ENCODE measurements at places on chromosomes 7 and 10.
A peak's percentile ranks its signal among the peaks of the same experiment; 100 is the strongest.

- no peak overlapping the region for H3K4me3 ChIP-seq
- no peak overlapping the region for H3K27ac ChIP-seq
- no peaks in the 10 kb centered on the region for H3K36me3 ChIP-seq
- no peaks in the 10 kb centered on the region for H3K27me3 ChIP-seq
Measured at GRCh38 chr10:5151076-5151475, 33.9 kb downstream of the AKR1C8 start.

DNA sequence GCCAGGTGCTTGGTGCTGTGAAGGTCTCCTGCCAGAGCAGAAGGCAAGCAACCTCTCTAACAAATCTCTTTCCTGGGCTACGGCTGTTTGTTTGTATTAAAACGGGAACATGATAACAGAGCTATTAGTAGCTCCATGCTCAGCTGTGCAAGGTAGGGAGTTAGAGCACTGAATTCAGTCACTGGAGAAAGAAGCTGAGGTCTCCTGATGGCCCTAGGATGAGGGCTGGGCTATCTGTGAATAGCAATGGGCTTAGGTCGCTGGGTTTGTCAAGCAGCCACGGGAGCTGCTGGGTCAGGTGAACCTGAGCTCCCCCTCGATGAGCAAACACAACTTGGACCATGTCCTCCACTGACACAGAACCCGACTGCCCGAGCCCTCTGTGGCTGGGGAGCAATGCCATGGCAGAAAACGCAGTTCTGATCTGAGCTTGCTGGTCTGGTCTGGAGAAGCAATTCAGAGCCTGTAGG lies 24.4 kb downstream of the TACC2 start:
- H3K27me3 ChIP-seq: no peaks in the 10 kb centered on the region
- H3K36me3 ChIP-seq: no peaks in the 10 kb centered on the region
- DNase-seq: no peak
- no peak overlapping the region for H3K27ac ChIP-seq

DNA sequence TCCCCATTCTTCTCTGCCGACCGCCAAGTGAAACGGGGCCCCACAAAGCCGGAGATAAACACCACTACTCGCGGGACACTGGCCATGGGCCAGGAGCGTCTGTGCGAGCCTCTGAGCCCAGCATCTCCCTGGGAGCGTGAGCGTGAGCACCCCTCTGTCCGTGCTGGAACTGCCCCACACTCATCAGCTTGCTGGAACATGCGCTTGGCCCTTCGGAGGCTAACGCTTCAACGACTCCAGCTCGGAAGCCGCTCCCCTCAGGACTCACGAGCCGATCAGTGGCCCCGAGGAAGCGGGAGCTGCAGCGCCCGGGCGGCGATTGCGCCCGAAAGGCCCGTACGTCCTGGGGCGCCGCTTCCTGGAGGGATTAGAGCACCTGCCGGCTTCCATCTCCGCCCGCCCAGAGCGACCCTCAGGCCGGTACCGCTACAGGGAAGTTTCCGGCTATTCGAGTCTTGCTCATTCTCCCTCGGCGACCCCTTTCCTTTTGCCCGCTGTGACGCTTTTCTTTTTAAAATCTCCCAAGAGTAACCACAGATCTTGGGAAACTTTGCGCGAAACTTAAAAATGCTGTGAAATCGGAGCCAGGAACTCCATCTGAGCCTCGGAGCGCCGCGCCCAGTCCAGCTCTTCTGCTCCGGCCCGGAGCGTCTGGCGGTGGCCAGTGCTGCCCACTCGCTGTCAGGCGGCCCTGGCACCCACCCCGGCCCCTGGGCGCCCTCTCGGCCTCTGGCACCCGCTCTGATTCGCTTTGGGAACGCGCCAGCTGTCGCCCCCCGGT lies 1.0 kb downstream of the TLL2 start:
- H3K4me3 ChIP-seq: peak overlapping the region; percentile 47
- H3K36me3 ChIP-seq: no peaks in the 10 kb centered on the region
- H3K27me3 ChIP-seq: no peaks in the 10 kb centered on the region
- H3K4me1 ChIP-seq: peaks cover 25% of the 10 kb centered on the region

- no peaks in the 10 kb centered on the region for H3K36me3 ChIP-seq
- no peak overlapping the region for H3K27ac ChIP-seq
- H3K27me3 ChIP-seq: no peaks in the 10 kb centered on the region
- H3K4me1 ChIP-seq: peaks cover 76% of the 10 kb centered on the region
- no peak for DNase-seq
Measured at GRCh38 chr10:34789966-34790506, 25.1 kb downstream of the PARD3 start.

GRCh38 chr10:132309879-132310591 lies 2.3 kb upstream of the STK32C start:
- H3K4me3 ChIP-seq: no peak overlapping the region
- H3K4me1 ChIP-seq: peaks cover 19% of the 10 kb centered on the region
- H3K27ac ChIP-seq: no peak overlapping the region
- DNase-seq: no peak

GRCh38 chr10:69569396-69569934 lies 3.8 kb downstream of the NEUROG3 start:
- no peak overlapping the region for H3K27ac ChIP-seq
- no peaks in the 10 kb centered on the region for H3K36me3 ChIP-seq
- peaks cover 11% of the 10 kb centered on the region for H3K27me3 ChIP-seq

DNA sequence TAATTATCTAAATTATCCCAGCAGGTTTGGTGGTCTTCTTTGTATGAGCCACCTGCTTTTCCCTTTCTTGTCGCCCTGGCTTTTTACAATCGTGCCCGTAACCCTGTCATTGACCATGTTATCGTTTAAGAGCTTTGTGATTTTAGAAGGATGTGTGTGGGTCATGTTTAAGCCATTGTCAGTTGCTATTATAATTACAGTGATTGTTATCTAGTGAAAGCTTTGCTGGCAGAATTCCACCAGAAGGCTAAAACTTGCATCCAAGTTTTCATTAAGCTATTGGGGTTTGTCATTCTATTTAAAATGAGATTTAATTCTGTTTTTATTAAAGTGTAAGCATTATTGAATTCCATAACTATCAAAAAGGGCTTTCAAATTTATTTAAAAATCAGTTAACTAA lies 354.2 kb upstream of the TMEM229A start:
- no peak overlapping the region for H3K4me3 ChIP-seq
- H3K27me3 ChIP-seq: no peaks in the 10 kb centered on the region
- no peak overlapping the region for H3K27ac ChIP-seq
- no peaks in the 10 kb centered on the region for H3K36me3 ChIP-seq

- no peaks in the 10 kb centered on the region for H3K4me1 ChIP-seq
- no peaks in the 10 kb centered on the region for H3K27me3 ChIP-seq
- no peak overlapping the region for H3K4me3 ChIP-seq
Measured at GRCh38 chr7:127187740-127188139, 65.0 kb downstream of the GRM8 start.

DNA sequence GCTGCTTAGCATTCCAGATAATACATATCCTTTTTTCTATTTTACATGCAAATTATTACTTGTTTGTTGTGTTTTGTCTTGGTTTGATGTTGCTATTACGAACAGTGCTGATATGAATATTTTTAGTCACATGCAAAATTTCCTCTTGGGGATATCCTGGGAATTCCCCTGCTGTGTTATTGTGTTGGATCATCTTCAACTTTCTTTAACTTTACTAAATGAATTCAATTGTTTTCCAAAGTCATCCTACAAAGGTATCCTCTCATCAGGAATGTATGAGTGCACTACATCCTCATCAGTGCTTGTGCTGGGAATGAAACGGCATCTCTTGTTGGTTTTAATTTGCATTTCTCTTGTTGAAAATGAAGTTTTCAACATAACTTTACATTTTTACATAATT lies 87.1 kb downstream of the AASS start:
- no peak overlapping the region for H3K4me3 ChIP-seq
- no peaks in the 10 kb centered on the region for H3K4me1 ChIP-seq
- H3K36me3 ChIP-seq: no peaks in the 10 kb centered on the region
- no peak for DNase-seq
- no peaks in the 10 kb centered on the region for H3K27me3 ChIP-seq

DNA sequence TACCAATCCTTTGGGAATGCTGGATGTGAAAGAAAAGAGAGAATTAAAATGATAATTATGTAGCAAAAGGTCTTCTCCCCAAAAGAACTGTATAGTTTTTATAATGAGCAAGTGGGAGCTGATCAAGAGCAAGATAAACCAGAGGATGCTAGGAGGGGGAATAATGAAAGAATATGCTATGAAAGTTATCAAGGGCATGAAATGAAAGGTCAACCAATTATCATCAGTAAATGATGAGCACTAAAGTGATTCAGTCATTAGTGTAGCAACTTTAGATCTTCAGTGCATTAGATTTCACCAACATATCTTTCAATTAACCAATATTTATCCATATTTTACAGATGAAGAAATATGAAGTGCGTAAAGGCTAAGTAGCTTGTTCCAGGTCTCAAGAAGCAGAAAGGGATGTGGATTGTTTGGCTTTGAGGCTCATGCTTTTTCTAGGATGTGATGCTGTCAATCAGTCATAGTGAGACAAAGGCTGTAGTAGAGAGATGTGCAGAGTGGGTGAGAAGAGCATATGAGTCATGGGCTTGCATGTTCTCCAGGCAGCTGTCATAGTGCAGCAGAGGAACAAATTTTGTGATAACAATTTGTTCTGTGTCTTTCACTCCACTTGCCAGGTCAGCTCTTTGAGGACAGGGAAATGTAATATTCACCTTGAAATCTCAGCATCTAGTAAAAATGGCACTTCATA lies 5.7 kb upstream of the OR2F2 start:
- H3K4me3 ChIP-seq: no peak overlapping the region
- H3K4me1 ChIP-seq: no peaks in the 10 kb centered on the region
- no peaks in the 10 kb centered on the region for H3K27me3 ChIP-seq
- H3K36me3 ChIP-seq: no peaks in the 10 kb centered on the region
- no peak overlapping the region for H3K27ac ChIP-seq

- H3K4me1 ChIP-seq: no peaks in the 10 kb centered on the region
- no peaks in the 10 kb centered on the region for H3K36me3 ChIP-seq
- no peak overlapping the region for H3K27ac ChIP-seq
- H3K4me3 ChIP-seq: no peak overlapping the region
- no peaks in the 10 kb centered on the region for H3K27me3 ChIP-seq
Measured at GRCh38 chr10:34960983-34961382, 129.2 kb downstream of the CUL2 start.

GRCh38 chr10:44809647-44810046 lies 101.5 kb upstream of the TMEM72 start:
- no peak overlapping the region for H3K4me3 ChIP-seq
- no peaks in the 10 kb centered on the region for H3K27me3 ChIP-seq

DNA sequence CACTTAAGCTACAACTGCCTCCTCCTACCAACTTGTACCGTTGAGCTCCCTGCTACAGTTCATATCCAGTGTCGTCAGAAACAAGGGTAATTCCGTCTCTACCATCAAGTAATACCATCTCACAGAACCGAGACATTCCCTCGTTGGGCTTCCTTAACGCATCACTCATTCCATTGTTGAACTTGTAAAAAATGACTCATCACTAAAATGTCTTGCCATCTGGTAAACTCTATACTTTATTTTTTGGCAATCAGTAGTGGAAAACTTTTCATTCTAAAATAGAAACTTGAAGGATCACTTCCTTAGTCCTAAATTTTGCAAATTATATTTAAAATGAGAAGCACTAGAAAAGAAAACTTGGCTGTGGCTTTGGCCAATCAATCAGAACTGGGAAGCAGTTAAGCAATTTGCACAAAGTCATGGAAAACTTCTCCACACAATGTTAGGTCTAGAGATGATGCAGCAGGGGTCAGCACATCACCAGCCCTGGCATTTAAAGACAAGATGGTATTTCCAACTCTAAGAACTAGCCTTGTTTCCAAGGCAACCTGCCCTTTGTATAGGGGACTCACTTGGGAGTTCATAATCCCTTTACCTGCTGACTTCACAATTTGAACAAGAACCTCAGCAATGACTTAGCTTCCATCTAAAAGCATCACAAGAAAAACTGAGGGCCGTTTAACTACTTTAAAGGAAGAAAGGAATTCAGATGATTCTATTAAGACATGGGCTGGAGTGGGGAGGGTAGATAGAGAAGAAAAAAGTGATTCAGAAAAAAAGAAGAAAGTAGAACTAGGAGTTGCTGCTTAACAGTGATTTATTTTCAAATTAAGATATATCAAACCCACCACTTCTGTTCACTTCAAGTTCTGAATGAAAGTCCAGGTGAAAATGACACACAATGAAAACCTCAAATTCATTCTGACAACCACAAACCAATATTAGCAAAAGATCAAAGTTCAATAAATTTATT lies 288.1 kb downstream of the PARD3 start:
- DNase-seq: no peak
- H3K36me3 ChIP-seq: no peaks in the 10 kb centered on the region
- H3K27me3 ChIP-seq: no peaks in the 10 kb centered on the region
- peaks cover 22% of the 10 kb centered on the region for H3K4me1 ChIP-seq
- peak overlapping the region; percentile 29 for H3K27ac ChIP-seq
- H3K4me3 ChIP-seq: no peak overlapping the region

DNA sequence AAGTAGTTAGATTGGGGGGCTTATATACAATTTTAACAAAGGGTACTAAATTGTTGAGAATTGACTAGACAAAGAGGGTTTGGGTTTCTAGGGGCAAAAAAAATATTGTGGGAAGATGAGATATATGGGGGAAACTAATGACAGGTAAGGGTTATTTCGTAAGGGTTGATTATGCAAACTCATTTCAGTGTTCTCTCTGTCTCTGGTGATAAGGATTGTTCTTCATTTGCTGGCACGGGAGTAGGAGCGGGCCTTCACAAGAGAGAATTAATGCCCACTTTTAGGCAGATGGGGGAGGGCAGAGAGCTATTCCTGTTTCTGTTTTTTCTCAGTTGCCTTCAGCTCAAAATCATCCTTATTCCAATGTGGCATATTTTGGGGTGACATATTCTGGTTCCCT lies 258.4 kb downstream of the EXOC4 start:
- no peaks in the 10 kb centered on the region for H3K4me1 ChIP-seq
- no peak overlapping the region for H3K4me3 ChIP-seq
- DNase-seq: no peak
- H3K27ac ChIP-seq: no peak overlapping the region

GRCh38 chr7:23894892-23895569 lies 185.0 kb downstream of the STK31 start:
- H3K27me3 ChIP-seq: no peaks in the 10 kb centered on the region
- no peaks in the 10 kb centered on the region for H3K36me3 ChIP-seq
- H3K27ac ChIP-seq: no peak overlapping the region
- H3K4me1 ChIP-seq: no peaks in the 10 kb centered on the region
- no peak overlapping the region for H3K4me3 ChIP-seq
- DNase-seq: no peak

DNA sequence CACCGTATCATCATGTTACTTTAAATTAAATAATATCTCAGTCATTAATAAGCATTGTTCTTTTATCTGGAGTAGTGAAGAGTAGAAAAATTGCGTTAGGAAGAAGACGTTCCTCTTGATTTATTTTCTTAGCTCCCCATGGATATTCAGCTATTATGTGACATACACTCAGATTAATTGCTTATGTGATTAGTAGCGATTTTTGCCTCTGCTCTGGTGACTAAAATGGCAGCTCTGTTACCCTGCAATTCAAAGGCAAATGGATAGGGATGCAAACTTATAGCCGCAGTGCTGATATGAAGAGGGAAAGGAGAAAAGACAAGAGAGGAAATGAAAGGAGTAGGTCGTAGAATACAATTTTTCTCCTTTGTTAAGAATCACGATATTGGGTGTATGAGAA lies 188.4 kb upstream of the MALRD1 start:
- H3K36me3 ChIP-seq: no peaks in the 10 kb centered on the region
- H3K27ac ChIP-seq: no peak overlapping the region
- no peak overlapping the region for H3K4me3 ChIP-seq
- no peaks in the 10 kb centered on the region for H3K27me3 ChIP-seq

GRCh38 chr7:131014906-131015656 lies 281.1 kb upstream of the KLF14 start:
- DNase-seq: peak; percentile 11
- H3K4me3 ChIP-seq: no peak overlapping the region
- H3K4me1 ChIP-seq: peaks cover 100% of the 10 kb centered on the region
- H3K27me3 ChIP-seq: no peaks in the 10 kb centered on the region
- H3K27ac ChIP-seq: no peak overlapping the region

- DNase-seq: no peak
- H3K27ac ChIP-seq: no peak overlapping the region
- H3K36me3 ChIP-seq: no peaks in the 10 kb centered on the region
- H3K4me3 ChIP-seq: no peak overlapping the region
- H3K4me1 ChIP-seq: peaks cover 10% of the 10 kb centered on the region
- no peaks in the 10 kb centered on the region for H3K27me3 ChIP-seq
Measured at GRCh38 chr10:74293686-74294371, 142.8 kb downstream of the ADK start.

Data from vagina (tissue), 2 donors.